Progenitor cell of endocrine pancreas (in vitro differentiated cells): ENCODE measurements at places on chromosomes 2 and 18. TPM values are rescaled to one million over a fixed set of nuclear protein-coding genes. Genes with fewer than 3 reads are reported as not detected.

GRCh38 chr2:239607517-239608191 is 206.8 kb upstream of the HDAC4 start:
- H3K27ac ChIP-seq = no peak overlapping the region
- H3K4me3 ChIP-seq = no peak overlapping the region
- peaks cover 23% of the 10 kb centered on the region for H3K27me3 ChIP-seq
- no peaks in the 10 kb centered on the region for H3K36me3 ChIP-seq

GRCh38 chr2:239255218-239255617 is 145.6 kb downstream of the HDAC4 start:
- H3K4me1 ChIP-seq = peaks cover 2% of the 10 kb centered on the region
- H3K27me3 ChIP-seq = no peaks in the 10 kb centered on the region
- no peak overlapping the region for H3K27ac ChIP-seq
- no peak for DNase-seq
- peaks cover 16% of the 10 kb centered on the region for H3K36me3 ChIP-seq

DNA sequence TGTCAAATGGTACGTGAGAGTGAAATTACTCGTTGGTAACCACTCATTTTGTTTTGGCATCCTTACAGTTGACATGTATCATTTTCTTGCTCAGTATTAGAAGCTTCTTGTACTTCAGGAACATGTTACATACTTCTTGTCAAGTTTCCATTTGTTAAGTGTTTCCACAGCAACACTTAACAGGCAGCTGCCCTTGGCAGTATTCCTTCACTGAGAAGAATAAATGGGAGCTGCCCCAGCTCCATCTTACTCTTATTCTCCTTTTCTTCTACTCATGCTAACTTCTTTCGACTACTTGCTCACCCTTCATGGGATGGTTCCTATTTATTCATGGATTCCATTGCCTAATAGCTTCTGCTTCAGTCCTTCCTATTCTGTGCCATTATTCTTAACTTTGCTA is 60.1 kb upstream of the TUBA3E start:
- no peaks in the 10 kb centered on the region for H3K36me3 ChIP-seq
- no peak for DNase-seq
- no peak overlapping the region for H3K27ac ChIP-seq

DNA sequence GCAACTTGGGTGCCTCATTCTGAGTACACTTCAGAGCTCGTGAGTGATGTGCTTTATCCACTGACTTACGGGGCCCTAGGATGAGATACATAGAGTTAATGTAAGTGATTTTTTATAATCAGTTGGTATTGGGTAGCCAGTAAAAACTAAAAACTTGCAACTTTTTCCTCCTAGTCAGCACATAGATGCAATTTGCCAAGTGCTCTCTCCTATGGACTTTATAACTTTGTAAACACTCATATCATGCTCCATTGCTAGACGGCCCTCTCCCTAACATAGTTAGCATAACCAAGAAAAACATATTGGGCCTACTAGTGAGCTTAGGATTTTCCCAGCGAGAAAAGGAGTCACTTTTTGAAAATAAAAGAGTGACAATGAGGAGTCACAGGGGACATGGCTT is 60.4 kb downstream of the PLB1 start:
- no peaks in the 10 kb centered on the region for H3K36me3 ChIP-seq
- H3K27me3 ChIP-seq = no peaks in the 10 kb centered on the region
- H3K4me3 ChIP-seq = no peak overlapping the region

- peaks cover 22% of the 10 kb centered on the region for H3K36me3 ChIP-seq
- H3K4me1 ChIP-seq = peaks cover 3% of the 10 kb centered on the region
- DNase-seq = no peak
- H3K27me3 ChIP-seq = no peaks in the 10 kb centered on the region
- no peak overlapping the region for H3K27ac ChIP-seq
- no peak overlapping the region for H3K4me3 ChIP-seq
These were observed 71.7 kb upstream of the ASB18 start for GRCh38 chr2:236335696-236336574.

DNA sequence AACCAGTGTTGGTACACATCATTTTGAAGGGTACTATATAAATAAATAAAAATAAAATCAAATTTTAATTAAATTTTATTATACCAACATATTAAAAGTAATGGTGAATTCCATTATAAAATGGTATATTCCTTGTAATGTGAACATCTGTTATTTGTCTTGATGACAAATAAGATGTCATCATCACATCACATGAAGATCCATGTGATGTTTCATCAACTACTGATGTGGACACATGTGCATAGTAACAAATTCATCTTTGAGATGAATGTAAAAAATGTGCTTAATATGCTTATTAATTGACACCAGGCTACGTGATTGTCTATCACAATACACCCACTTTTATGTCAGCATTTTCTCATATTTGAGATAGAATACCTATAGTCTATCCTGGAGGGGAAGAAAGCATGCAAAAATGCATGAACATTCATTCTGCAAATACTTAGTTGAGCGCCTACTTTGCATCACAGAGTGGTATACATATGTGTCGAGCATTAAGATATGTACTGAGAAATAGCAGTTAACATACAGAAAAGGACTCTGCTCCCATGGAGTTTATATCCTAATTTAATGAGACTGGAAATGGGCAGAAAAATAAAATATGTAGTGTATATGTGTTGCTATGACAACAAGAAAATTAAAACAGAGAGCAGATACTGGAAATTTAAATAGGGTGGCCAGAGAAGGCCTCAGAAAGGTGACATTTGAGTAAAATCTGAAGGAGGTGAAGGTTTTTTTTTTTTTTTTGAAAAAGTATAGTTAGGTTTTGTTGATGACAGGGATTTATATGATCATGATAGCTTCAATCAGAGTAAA is 281.1 kb downstream of the ARHGAP15 start:
- H3K4me3 ChIP-seq = no peak overlapping the region
- no peaks in the 10 kb centered on the region for H3K27me3 ChIP-seq
- no peak overlapping the region for H3K27ac ChIP-seq

DNA sequence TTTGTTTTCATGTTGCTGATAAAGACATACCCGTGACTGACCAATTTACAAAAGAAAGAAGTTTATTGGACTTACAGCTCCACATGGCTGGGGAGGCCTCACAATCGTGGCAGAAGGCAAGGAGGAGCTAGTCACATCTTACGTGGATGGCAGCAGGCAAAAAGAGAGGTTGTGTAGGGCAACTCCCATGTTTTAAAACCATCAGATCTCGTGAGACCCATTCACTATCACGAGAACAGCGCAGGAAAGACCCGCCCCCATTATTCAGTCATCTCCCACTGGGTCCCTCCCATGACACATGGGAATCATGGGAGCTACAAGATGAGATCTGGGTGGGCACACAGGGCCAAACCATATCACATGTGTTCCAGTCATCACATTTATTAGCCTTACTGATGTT is 16.8 kb downstream of the AQP12A start:
- no peak for DNase-seq
- H3K36me3 ChIP-seq = no peaks in the 10 kb centered on the region
- no peaks in the 10 kb centered on the region for H3K4me1 ChIP-seq
- H3K27me3 ChIP-seq = peaks cover 25% of the 10 kb centered on the region
- H3K4me3 ChIP-seq = no peak overlapping the region
- H3K27ac ChIP-seq = no peak overlapping the region

GRCh38 chr2:186639939-186640338 is 50.1 kb downstream of the ITGAV start:
- H3K36me3 ChIP-seq = peaks cover 11% of the 10 kb centered on the region
- DNase-seq = no peak
- no peak overlapping the region for H3K27ac ChIP-seq
- H3K4me3 ChIP-seq = no peak overlapping the region
- peaks cover 3% of the 10 kb centered on the region for H3K4me1 ChIP-seq
- no peaks in the 10 kb centered on the region for H3K27me3 ChIP-seq

DNA sequence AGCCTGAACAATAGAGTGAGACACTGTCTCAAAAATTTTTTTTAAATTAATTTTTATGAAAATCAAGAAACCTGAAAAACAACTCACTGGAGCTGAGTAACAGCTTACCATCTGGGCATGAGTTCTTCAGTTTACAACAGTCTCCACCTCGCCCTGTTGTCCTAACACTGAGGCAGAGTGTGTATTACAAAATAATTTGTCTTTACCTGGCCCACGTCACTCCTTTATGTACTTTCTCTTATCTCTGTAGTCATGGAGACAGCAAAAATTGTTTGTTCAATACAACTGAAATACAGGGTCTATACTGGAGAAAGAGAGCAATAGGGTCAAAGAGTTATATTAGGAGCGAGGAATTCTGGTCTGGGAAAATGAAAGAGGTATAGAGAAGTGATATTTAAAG is 48.1 kb downstream of the CYTIP start:
- H3K36me3 ChIP-seq = no peaks in the 10 kb centered on the region
- no peaks in the 10 kb centered on the region for H3K27me3 ChIP-seq
- DNase-seq = no peak
- no peak overlapping the region for H3K27ac ChIP-seq

- no peak for DNase-seq
- H3K4me3 ChIP-seq = no peak overlapping the region
- H3K4me1 ChIP-seq = no peaks in the 10 kb centered on the region
These were observed 702.7 kb downstream of the SOCS6 start for GRCh38 chr18:70991577-70991976.

DNA sequence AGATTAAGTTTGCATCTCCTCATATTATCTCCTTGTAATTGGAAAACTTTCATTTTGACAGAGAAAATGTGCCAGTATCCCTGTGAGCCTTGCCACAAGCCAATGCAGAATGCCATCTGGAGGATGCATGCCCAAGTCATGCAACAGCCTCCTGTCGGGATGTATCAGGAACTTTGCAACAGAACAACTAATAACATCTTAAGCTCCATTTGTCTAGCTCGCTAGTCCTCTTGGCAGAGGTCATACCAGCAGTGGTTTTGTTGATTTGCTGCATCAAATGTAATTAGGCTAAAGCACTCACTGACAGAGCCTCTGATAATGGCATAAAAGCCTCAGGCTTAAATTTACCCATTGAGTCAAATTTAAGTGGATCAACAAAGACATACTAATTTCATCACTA is 125.8 kb downstream of the UBE2E3 start:
- DNase-seq = no peak
- no peaks in the 10 kb centered on the region for H3K4me1 ChIP-seq
- H3K36me3 ChIP-seq = no peaks in the 10 kb centered on the region
- no peak overlapping the region for H3K4me3 ChIP-seq
- H3K27ac ChIP-seq = no peak overlapping the region

DNA sequence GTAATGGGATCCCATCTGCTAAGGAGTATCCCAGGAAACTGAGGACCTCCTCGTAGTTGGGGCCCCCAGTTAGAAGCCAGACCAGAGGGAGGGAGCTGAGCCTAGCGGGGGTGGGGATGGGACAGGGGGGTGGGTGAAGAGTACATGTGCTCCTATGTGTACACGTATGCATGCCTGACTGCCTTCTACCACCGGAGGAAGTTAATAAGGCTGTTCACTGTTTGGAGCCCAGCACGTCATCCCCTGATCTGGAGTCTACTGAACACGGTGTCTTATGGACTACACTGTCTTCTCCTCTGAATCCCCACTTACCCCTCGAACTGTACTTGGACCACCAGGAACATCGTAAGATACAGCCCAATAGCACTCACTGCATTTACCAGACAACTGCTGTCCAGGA is 68.5 kb downstream of the SFXN5 start:
- no peak overlapping the region for H3K4me3 ChIP-seq
- no peak overlapping the region for H3K27ac ChIP-seq
- H3K4me1 ChIP-seq = peaks cover 4% of the 10 kb centered on the region

- peaks cover 22% of the 10 kb centered on the region for H3K4me1 ChIP-seq
- peaks cover 14% of the 10 kb centered on the region for H3K27me3 ChIP-seq
- no peaks in the 10 kb centered on the region for H3K36me3 ChIP-seq
- no peak for DNase-seq
- peak overlapping the region; percentile 40 for H3K27ac ChIP-seq
These were observed 63.3 kb downstream of the BOD1L2 start for GRCh38 chr18:57210107-57210715.

DNA sequence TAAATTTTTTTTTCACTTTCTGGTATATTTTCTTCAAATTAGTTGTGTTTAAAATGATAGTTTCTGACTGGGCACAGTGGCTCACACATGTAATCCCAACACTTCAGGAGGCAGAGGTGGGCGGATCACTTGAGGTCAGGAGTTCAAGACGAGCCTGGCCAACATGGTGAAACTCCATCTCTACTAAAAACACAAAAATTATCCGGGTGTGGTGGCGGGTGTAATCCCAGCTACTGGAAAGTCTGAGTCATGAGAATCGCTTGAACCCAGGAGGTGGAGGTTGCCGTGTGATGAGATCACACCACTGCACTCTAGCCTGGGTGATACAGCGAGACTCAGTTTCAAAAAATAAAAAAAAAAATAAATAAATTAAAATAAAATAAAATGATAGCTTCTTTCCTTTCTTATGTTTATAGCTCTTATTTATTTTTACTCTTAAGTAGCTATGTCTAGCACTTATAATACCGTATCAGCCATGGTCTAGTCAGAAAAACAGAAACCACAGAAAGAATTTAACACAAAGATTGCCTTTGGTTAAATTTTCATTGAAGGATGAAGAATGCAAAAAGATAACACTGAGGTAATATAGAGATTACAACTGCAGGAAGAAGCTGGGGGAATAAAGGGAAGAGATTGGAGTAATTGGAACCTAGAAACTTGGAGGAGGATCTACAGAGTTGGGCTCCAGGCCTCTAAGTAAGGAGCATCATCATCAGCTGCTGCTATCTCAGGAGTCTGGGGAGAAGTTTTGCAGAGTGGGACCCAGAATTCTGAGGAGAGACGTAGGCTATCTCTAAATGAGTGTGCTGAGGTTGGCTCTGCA is 54.7 kb upstream of the MBOAT2 start:
- H3K36me3 ChIP-seq = no peaks in the 10 kb centered on the region
- no peak overlapping the region for H3K27ac ChIP-seq
- H3K27me3 ChIP-seq = no peaks in the 10 kb centered on the region
- no peak overlapping the region for H3K4me3 ChIP-seq
- DNase-seq = no peak
- no peaks in the 10 kb centered on the region for H3K4me1 ChIP-seq

DNA sequence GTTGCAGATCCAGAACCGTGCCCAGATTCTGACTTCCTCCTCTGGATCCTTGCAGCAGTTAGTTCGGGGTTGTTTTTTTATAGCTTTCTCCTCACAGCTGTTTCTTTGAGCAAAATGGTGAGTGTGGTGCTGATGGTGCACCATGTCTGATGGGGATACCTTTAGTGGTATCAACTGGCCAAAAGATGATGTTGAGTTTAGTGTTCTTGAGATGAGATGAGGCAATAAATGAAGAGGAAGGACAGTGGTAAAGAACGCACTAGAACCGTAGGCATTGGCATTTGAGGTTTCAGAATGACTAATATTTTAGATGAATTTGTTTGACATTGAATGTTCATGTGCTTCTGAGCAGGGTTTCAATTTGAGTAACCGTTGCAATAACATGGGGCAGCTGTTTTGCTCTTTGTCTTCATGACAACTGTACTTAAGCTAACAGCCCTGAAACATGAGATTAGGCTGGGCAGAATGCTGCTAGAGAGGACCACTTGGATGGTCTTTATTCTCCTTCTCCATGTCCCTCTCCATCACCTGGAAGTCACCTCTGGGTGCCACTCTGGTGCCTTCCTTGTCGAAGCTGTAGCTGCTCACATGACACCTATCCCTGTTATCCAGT is 3.9 kb downstream of the CTLA4 start:
- H3K4me1 ChIP-seq = peaks cover 1% of the 10 kb centered on the region
- DNase-seq = no peak
- H3K27me3 ChIP-seq = peaks cover 13% of the 10 kb centered on the region
- no peak overlapping the region for H3K4me3 ChIP-seq
- no peaks in the 10 kb centered on the region for H3K36me3 ChIP-seq
- H3K27ac ChIP-seq = no peak overlapping the region

The GPR155 gene
- 0.74 and 1.4 TPM in 2 replicates for total RNA-seq

The PIK3C3 gene
- total RNA-seq = 61.5 and 74.8 TPM in 2 replicates

The ABCG8 gene
- total RNA-seq = not detected in 2 replicates

The CROCC2 gene
- 0.36 and 0.40 TPM in 2 replicates for total RNA-seq

The RESP18 gene
- not detected in 2 replicates for total RNA-seq

The TP53I3 gene
- 64.4 and 67.8 TPM in 2 replicates for total RNA-seq

The INSIG2 gene
- 34.3 and 35.3 TPM in 2 replicates for total RNA-seq
